Placental epithelial cell (primary cell): ENCODE measurements at places on chromosomes 13 and 19. TPM values are rescaled to one million over a fixed set of nuclear protein-coding genes. Genes with fewer than 3 reads are reported as not detected.

Gene SOX1
- total RNA-seq, result not detected in 2 replicates

Gene FTL
- total RNA-seq, result 1,769 and 2,040 TPM in 2 replicates

Gene ACP7
- total RNA-seq, result 0.22 and 0.39 TPM in 2 replicates

Gene ZBTB32
- not detected in 2 replicates for total RNA-seq

Gene IZUMO4
- 0.65 and 3.5 TPM in 2 replicates for total RNA-seq

Gene LAIR1
- not detected in 2 replicates for total RNA-seq
